Astrocyte (in vitro differentiated cells and primary cell): ENCODE measurements at places on chromosomes 6 and 20.

GRCh38 chr6:55474382-55474781 lies 104.6 kb downstream of the HMGCLL1 start:
- no peak for DNase-seq

- DNase-seq, result peak; percentile 38
Measured at GRCh38 chr6:12751694-12752325, 35.2 kb downstream of the PHACTR1 start.

DNA sequence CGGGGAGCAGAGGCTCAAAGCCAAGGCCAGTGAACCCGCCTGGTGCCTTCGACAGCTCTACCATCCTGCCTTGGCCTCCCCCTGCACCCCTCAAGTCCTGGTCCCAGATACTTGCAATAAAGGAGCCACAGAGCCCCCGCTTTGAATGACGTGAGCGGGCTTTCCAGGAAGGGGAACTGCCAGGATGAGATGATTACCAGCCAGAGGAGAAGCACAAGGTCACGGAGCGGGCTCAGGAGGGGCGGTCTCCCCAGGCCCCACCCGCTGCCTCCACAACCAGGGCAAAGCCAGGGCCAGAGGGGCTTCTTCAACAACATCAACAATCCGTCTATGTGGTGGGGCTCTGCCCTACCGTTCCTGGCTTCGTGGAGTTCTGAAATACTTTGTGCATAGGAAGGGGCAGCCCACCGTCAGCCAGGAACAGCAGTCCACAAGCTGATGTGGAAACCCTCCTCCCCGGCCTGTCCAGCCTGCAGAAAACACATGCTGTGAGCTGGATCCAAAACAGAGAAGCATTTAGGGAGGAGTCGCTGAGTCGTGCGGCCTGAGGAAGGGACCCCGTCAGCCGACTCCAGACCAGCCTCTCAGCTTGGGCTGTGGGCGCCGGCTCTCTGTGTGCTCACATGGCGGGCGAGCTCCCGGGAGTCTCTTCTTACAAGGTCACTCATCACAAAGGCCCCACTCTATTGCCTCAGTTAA lies 392.5 kb downstream of the CDH4 start:
- DNase-seq, result no peak

DNA sequence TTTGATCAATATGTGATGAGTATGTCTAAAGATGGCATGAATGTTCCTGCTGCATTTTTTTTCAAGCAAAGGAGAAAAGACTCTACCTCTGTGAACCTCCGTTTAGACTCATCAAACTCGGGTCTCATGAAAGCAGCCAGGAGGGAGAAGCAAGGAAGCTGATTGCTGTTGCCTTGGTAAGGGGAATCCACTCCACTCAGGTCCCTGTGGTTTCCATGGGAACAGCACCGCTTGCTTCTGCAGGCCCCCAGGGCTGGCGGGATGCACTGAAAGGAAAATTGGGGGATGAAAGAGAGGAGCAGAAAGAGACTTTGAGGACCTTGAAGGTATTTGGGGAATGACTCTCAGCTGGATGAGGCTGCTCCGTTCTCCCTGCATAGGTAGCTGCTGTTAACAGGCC lies 249.6 kb upstream of the RIN2 start:
- DNase-seq, result no peak

DNA sequence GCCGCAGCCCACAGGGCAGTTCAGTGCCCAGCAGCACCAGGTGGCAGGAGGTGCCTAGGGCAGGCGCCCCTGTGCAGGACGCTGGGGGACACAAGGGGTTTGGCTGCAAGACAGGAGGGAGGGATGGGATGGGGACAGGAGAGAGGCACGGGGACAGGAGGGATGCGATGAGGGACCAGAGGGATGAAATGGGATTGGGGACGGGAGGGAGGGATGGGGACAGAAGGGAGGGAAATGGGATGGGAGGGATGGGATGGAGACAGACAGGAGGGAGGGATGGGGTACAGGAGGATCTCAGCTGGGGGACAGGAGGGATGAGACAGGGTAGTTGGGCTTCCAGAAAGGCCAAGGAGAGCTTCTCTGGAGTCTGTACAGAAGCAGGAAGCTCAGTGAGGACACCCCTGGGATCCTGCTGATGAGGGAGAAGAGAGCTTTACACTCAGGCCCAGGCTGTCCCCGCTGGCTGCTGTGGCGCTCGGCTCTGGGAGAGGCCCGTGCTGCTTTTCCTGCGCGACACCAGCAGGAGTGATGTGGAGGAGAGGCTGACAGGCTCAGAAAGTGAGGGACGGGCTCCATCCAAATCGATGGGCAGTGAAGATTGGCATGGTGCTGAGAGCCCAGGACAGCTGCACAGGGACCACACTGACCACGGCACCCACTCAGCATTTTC lies 400.8 kb downstream of the SMOC2 start:
- DNase-seq, result no peak

GRCh38 chr6:144725736-144726522 lies 440.8 kb downstream of the UTRN start:
- peak; percentile 42 for DNase-seq

- DNase-seq, result no peak
Measured at GRCh38 chr6:45457141-45457540, 79.4 kb upstream of the SUPT3H start.
